ENCODE measurements at places on chromosomes 7 and 10.

DNA sequence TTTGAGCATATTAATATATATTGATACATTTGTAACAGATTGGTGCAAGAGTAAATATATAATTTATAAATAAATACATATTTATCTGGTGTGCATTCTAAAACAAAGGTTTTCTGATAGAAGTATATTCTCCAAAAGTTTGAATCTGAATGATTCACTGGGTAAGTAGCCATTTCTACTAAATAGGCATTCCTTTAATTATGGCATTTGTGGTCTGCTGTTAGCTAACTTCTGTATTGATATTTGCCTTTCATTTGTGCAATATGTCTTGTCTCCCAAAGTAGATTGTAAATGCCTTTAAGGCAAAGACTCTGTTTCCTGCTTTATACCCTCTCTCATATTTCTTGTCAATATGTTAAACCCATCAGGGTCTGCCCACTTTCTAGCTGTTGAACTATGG is 11.1 kb upstream of the ARID5B start:
- DNase-seq = no peak

DNA sequence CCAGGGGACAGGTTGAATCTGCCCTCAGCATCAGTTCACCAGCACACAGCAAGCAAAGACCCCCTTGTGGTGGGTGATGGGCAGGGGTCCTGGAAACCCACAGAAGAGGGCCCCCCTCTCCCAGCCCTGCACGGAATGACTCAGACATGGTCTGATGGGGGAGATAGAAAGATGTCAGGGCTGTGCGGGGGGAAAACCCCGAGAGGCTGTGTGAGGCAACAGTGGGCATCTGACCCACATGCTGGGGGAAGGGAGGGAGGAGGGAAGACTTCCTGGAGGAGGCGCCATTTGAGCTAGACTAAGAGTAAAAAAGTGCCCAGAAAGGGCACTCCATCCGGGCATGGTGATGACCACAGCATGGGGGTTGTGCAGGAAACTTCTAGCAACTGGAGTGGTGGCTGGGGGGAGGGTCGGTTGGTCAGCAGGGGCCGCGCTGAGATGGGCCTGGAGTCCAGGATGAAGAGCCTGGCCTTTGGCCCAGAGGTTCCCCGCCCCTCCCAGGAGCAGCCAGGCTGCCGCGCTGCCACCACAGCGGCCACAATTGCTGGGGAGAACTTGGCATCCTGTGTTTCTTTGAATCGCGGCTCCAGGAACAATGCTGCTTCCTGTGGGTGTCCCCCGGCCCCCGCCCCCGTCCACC is 2.5 kb downstream of the LFNG start:
- no peak for DNase-seq

DNA sequence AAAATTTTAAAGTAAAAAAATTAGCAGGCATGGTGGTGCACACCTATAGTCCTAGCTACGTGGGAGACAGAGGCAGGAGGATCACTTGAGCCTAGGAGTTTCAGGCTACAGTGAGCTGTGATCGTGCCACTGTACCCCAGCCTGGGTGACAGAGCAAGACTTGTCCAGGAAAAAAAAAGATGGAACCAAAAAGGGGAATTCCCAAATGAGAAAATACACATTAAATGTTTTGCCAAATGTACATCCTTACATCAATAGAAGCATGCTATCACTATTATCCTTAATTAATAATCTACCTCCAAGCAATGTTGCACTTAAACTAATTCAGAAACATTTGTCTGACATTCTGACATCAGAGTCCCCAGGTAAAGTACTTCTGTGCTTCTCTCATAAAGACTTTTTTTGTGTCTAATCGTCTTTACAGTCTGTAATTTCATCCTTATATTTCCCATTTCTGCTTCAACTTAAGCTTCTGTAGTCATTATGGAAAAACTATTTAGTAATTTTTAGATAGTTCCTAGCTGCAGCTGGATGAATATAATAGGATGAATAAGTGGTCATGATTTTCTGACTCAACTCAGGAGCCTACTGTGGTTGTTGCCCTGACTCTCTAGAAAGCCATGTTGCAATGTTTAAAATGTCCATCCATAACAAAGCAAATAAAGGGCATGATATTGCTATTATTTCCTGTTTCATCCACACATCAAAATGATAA is 57.7 kb downstream of the MYPN start:
- no peak for DNase-seq

- DNase-seq = no peak
These were observed 149.4 kb downstream of the USP6NL start for GRCh38 chr10:11462071-11462470.

DNA sequence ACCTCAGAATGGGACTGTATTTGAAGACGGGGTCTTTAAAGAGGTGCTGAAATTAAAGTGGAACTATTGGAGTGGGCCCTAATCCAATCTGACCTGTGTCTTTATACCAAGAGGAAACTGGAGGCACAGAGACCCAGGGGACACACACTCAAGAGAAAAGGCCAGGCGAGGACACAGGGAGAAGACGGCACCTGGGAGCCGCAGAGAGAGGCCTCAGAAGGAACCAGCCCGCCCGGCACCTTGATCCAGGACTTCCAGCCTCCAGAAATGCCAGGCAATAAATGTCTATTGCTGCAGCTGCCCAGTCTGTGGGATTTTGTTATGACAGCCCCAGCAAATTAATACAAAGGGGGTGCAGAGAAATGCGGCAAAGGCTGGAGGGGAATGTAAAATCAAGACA is 10.5 kb downstream of the CARD11 start:
- no peak for DNase-seq

Data from cerebellar cortex (tissue), 1 donor.